Upper lobe of right lung (tissue), 1 donor: ENCODE measurements at places on chromosomes 2 and 18. TPM values are rescaled to one million over a fixed set of nuclear protein-coding genes. Genes with fewer than 3 reads are reported as not detected.

The C1GALT1C1L gene
- 0.35 TPM for total RNA-seq

The SCYGR1 gene
- total RNA-seq, result not detected

DNA sequence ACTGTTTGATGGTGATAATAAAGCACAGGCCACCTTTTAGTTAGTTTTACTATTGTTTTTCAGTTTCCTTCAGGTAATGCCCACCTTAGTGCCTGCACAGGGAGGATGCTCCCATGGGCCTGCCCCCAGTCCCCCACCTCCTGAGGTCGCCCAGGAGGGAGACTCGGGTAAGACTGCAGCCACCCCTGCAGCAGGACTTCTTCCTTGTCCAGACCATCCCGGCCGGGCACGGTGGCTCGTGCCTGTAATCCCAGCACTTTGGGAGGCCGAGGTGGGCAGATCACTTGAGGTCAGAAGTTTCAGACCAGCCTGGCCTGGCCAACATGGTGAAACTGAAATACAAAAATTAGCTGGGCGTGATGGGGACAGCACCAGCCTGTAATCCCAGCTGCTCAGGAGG, 68.1 kb upstream of the TANC1 start:
- DNase-seq, result no peak

The ALK gene
- not detected for total RNA-seq

- DNase-seq, result peak; percentile 34
Measured at GRCh38 chr2:26561376-26561775, 79.8 kb downstream of the CIB4 start.

DNA sequence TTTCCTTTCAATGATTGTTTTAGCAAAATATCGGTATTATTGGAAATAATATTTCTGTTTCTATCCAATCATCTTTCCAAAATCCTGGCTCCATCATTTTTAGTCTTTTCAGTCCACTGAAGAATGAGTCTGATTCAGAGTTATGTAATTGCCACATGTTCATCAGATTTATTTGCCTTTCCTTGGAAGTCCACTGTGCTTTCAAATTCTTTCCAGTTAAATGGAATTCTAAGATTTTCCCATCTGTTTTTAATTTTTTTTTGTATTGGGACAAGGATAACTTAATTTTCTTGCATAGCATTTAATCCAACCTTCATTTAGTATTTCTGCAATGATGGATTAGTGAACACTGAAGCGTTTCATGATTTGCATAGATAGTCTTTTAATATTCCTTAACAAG, 521.5 kb upstream of the NRXN1 start:
- DNase-seq, result no peak

DNA sequence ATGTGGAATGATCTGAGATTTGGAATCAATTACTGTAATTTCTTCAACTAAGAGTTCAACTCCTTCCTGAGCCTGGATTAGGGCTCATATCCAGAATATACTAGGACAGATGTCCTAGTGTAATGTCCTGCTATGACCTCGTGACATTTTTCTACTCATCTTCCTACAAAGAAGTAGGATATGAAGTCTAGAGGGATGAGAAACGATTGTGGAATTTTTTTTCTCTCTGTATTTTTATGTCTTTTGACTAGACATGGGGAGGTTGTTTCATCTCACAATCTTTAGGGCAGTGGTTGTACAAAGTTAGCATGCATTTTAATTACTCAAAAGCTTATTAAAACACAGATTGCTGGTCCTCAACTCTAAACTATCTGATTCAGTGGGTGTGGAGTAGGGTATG, 203.0 kb downstream of the PARD3B start:
- no peak for DNase-seq

The C2orf80 gene
- not detected for total RNA-seq

DNA sequence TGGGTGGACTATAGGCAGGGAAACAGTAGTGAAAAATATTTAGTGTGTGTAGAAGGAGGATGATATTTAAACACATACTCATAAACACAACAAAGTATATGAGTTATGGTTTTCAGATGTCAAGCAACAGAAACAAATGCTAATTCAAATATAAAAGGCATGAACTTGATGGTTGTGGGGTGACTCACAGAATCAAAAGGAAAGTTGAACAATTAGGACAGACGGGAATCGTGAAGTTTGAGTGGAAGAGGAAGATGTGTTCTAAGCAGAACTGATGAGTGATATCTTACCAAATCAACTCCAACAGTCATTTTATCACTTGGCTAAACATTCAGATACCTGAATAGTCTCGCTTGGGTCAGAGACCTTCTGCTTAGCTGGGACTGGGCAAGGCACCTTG, 53.6 kb upstream of the ITGA6 start:
- no peak for DNase-seq

The CARF gene
- total RNA-seq, result 12.2 TPM

The C2orf72 gene
- total RNA-seq, result 1.5 TPM

DNA sequence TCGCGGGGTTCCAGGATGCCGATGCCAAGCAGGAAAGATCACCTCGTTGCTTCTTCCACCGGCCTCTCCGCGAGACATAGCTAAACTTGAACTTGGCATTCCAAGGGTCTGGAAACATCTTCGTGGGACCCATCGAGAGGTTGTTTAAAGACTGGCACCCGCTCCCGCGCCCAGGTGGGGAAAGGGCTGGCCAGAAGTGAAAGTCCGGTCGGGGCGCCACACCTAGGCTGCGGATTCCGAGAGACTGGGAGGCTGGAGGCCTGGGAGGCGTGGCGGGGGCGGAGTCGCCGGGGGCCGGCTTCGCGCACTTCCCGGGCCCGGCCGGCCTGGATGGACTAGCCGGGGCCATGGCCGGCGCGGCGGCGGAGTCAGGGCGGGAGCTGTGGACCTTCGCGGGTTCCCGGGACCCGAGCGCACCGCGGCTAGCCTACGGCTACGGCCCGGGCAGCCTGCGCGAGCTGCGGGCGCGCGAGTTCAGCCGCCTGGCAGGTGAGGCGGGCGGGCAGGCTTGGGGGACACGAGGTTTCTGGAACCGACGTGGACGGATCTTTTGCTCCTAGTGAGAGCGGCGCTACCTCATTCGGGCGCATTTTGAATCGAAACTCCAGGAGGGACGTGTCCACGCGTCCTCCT, at the start of gene MOCOS:
Gene MOCOS, plus strand, starts transcription at position 305 of the 633 bp plus-strand sequence. Its CDS starts 43 bp downstream, at position 348.
- DNase-seq, result peak; percentile 94

- no peak for DNase-seq
Measured at GRCh38 chr18:55470826-55471225, 117.2 kb downstream of the TCF4 start.

GRCh38 chr2:12965540-12966269, 249.0 kb downstream of the TRIB2 start:
- no peak for DNase-seq

The GTF3C2 gene
- total RNA-seq, result 54.4 TPM

The HOXD8 gene
- total RNA-seq, result 2.6 TPM

GRCh38 chr18:40867459-40867858, 1087.6 kb upstream of the PIK3C3 start:
- no peak for DNase-seq

DNA sequence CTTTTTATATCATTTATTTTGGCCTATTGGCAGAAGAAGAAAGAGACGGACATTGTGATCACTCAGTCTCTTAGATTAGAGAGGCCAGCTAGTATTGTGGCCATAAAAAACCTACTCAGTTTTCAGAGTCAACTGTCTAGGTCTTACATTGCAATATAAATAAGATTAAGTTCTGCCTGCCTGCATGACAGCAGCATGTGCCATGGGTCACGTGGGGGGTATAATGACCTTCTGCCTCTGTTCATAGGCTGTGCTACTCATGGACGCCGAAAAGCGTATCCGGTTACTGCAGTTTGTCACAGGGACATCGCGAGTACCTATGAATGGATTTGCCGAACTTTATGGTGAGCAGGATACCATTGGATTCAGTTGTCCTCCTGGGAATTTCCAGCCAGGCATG, 238.5 kb downstream of the ALPK2 start:
- DNase-seq, result no peak

The ABHD1 gene
- 0.35 TPM for total RNA-seq

DNA sequence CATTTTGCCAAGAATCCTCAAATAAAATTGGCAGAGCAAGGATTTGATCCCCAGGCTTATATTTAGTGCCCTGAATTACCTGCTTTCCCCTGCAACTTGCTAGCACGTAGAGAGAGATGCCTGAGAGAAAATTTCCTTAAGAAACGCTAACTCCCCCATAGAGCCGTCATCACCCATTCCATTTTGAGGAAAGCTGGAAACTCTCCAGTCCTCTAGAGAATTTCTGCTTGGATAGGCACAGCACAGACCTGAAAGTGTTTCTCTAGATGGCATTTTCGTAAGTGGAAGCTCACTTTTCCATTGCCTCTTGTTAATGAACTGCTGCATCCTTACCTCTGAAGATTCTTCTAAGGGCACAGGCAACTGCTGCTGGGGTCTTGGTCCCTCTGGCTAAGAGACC, 277.8 kb upstream of the SIX2 start:
- no peak for DNase-seq

- DNase-seq, result no peak
Measured at GRCh38 chr2:86072271-86072858, 33.3 kb downstream of the POLR1A start.

- DNase-seq, result no peak
Measured at GRCh38 chr2:72415241-72415661, 267.6 kb upstream of the CYP26B1 start.

The RAB27B gene
- 22.2 TPM for total RNA-seq

DNA sequence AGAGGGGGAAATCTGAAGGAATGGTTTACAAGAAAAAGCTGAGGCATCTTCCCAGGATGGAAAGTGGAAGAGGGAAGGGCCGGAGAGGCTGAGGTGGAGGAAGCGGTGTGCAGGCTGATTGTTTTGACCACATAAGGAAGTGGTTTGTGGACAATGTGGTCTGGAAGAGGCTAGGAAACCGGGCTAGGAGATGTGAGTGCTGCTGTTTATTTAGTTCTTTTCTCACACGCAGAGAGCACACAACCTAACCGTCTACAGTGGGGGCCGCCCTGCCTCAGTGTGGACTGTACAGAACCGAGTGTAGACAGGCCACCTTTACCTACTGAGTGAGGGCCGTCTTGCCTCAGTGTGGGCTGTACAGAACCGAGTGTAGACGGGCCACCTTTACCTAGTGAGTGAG, 251.7 kb upstream of the PXDN start:
- DNase-seq, result no peak

- DNase-seq, result no peak
Measured at GRCh38 chr2:85248773-85249509, 78.8 kb downstream of the TGOLN2 start.

- DNase-seq, result no peak
Measured at GRCh38 chr18:61606068-61606660, 272.9 kb downstream of the CDH20 start.

The RUFY4 gene
- total RNA-seq, result not detected

DNA sequence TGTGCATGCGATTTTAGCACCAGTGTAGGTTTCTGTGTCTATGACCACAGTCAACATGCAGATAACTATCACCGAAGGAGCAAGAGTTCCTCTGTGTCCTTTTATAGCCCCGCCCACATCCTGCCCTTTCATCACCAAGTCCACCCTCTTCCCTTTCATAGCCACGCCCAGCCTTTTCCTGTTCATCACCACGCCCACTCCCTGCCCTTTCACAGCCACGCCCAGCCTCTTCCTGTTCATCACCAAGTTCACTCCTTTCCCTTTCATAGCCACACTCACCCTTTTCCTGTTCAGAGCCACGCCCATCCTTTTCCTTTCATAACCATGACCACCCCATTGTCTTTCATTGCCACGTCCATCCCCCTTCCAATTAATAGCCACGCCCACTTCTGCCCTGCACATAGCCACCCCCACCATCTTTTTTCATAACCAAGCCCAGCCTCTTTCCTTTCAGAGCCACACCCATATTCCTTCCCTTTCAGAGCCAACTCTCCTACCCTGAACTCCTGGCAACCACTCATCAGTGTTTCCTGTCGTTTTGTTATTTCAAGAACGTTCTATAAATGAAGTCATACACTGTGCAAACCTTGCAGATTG, 273.9 kb downstream of the MYT1L start:
- no peak for DNase-seq

The IL1RN gene
- total RNA-seq, result 41.7 TPM

The C2orf15 gene
- total RNA-seq, result 1.1 TPM

DNA sequence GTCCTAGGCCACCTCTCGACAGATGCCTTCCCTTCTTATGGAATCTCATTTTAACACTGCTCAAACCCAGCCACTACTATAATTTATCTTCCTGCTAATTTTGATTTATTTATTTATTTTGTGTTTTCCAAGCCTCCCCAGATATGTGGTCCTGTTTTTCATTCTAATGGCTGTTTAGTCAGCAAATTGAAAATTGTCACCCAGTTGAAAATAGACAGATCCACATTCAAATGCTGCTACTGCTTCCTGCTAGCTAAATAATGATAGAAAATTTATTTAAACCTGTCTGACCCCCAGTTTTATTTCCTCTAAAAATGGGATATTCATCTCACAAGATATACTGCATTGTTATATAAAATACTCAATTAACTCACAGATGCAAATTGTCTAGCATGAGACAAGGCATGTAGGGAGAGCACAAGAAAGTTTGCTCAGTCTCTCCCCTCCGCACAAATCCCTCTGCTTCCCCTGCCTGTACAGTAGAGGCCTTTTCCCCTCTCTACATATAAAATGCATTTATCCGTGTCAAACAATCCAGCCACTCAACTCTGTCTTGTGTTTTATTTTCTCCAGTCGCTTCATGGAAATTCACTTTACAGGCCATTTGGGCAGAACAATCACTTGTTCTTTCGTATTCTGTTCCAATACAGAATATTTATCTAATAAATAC, 389.9 kb downstream of the SOX11 start:
- no peak for DNase-seq

GRCh38 chr2:162403884-162404283, 60.0 kb downstream of the GCA start:
- no peak for DNase-seq

GRCh38 chr2:85548608-85548900, 9.6 kb downstream of the MAT2A start:
- no peak for DNase-seq

- peak; percentile 92 for DNase-seq
Measured at GRCh38 chr2:85132834-85133637, at the start of gene TCF7L1. Gene TCF7L1, plus strand, starts transcription at chr2:85133392. Its CDS starts 293 bp downstream, at chr2:85133685.

DNA sequence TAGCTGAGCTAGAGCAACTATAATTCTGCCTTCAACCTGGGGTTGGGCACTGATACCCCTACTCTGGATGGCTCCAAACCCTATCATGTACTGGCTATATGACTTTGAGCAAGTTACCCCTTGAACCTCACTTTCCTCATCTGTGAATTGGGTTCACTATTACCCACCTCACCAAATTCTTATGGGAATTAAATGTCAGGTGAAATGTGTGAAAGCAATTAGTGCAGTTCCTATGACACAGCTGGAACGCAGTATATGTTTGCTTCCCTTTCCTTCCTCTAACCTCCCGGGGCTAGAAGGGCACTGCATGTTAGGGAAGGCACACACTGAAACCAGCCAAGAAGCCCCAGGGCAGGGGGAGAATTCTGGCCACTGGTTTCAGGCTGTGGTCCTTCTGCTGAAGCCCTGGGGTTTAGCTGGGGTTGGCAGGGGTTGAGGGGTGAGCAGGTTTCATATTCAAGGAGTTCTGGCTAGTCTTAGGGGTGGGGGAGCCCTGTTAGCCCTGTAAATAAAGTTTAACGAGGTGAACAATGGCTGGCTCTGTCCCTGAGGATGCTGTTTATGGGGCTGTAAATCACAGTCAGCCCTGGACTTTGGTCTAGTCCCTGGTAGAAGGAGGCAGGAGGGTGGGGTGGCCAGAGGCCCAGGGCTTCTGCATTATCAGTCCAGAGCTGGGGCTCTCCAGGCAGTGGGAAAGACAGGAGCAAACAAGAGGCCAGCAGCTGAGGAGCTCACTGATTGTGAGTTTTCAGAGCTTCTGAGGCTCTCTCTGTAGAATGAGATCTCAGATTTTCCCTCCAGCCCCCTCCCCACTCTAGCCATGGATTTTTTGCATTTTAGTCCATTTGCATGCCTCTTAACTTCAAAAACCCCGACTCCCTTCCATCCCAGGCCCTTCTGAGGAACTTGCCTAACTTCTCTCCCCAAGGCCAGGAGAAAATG, 8.0 kb downstream of the PKDCC start:
- no peak for DNase-seq

- no peak for DNase-seq
Measured at GRCh38 chr18:24076950-24077349, 61.9 kb upstream of the CABYR start.

The GALNT13 gene
- total RNA-seq, result 5.8 TPM
